Activated naive CD4-positive, alpha-beta T cell treated with anti-CD3 and anti-CD28 coated beads, Interleukin-2, amount 50 U/mL, for 16 hours (primary cell): ENCODE measurements at places on chromosomes 5 and 9.

DNA sequence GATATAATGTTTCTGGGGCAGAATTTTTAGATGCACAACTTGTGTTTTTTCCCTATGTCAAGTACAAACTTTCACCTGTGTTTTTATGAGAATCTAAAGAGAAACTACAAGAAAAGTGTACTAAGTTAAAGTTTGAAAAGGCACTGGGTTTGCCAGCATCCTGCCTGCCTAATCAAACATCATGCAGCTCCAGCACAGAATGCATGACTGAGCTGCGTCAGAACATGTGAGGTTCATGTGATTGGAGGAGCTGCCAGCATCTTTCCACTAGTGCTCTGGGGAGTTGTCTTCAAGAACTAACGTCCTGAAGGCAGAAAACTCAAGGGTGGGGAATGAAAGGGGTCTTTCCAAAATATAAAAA is 46.1 kb upstream of the RIC1 start:
- peak; percentile 37 for DNase-seq

DNA sequence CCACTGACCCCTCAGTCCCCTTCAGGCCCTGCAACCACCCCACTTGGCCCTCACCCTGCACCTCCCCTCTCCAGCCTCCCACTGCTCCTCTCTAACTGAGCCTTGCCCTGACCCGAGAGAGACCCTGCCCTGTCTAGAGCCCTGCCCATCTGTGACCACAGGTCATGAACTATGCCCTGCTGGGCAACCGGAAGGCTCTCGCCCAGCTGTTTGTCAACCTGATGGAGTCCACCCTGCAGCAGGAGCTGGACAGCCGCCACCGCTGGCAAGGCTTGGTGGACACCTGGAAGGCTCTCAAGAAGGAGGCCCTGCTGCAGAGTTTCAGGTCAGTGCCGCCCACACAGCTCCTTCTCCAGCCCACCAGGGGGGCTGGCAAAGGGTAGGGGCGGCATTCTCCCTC is 9.4 kb downstream of the CCDC180 start:
- no peak for DNase-seq

DNA sequence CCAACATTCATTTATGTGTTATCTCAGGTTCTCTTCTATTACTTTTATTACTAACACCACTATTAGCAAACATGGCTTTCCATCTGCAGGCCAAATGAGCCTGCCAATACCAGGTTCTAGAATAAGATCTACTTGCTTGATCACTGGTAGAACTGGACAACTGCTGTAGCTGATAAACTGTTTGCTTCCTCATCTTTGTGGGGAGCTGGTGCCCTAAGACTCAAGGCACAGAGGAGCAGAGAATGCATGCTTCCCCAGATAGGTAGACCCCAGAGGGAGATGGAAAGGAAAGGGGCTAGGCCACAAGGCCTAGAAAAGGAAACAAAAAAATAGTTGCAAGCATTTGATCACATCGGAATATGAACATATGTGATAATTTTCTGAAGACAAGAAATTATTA is 30.7 kb upstream of the AUH start:
- DNase-seq = no peak

DNA sequence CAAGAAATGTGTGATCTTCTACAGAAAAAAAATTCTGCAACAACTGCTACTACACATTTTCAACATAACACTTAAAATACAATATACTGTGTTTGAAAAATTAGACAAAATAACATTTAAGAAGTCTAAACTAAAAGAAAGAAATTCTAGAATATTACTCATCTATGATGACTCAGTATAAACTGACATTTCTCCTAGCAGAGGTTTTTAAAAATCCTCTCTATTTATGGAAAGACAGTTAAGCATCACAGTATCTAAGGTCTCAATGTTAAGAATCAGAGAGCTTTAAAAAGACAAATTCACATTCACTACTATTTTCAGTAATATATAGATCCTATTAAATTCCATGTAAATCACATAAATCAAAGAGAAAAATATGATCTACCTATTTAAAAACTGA is 61.3 kb downstream of the NR2F1-AS1 start:
- no peak for DNase-seq

DNA sequence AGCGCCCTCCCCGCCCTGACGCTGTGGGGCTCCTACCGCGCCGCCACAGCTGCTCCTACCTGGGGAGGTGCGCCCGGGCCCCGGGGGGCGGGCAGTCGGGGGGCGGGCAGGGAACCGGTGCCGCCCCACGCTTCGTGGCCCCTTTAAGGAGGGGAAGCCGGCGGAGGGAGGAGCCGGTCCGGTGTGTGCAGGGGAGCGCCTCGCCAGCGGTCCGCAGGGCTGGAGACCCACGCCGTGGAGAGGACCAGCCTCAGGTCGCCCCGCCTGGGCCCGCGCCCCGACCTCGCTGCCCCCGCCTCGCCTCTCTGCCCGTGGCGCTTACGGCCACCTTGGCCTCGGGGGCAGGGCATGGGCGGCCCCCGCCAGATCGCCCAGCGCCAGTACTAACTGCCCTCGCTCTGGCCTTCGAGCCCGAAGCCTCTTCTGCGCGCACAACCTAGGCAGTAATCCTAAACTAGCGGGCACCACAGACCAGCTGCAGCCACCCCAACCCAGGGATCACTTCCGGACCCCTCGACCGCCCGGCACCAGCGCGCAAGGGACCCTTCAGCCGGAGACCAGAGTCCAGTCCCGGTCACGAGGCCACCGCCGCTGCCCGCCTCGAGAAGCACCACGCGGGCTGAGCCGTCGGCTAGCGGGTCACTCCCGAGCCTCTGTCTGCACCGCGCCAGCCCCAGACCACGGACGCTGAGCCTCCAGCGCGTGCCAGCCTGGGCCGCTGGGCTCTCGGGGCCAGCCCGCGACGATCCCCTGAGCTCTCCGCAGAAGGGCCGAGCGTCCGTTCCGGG is at the start of gene FOXE1:
Gene FOXE1, plus strand, starts transcription at position 171 of the 788 bp plus-strand sequence. CDS start 689 bp downstream, outside the sequence.
- DNase-seq = no peak

GRCh38 chr9:127919253-127919815 is 2.5 kb upstream of the ST6GALNAC4 start:
- DNase-seq = no peak

DNA sequence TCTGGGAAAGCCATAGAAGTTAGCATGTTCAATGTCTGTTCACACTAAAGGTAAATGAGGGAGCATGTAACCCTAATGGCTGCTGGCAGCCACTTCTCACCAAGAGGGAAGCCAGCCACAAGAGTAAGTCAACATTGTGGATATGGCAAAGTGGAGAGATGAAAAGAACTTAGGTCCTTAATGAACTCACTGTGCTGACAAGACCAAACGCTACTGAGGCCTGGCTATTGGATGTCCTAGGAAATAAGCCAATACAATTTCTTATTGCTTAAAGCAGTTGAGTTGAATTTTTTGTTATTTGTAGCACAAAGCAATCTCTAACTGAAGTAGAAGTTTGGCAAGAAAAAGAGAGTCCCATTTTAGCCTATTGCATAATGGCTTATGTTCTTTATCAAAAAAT is 6.8 kb downstream of the GPR150 start:
- no peak for DNase-seq

GRCh38 chr5:88558366-88558765 is 289.7 kb upstream of the TMEM161B start:
- no peak for DNase-seq

DNA sequence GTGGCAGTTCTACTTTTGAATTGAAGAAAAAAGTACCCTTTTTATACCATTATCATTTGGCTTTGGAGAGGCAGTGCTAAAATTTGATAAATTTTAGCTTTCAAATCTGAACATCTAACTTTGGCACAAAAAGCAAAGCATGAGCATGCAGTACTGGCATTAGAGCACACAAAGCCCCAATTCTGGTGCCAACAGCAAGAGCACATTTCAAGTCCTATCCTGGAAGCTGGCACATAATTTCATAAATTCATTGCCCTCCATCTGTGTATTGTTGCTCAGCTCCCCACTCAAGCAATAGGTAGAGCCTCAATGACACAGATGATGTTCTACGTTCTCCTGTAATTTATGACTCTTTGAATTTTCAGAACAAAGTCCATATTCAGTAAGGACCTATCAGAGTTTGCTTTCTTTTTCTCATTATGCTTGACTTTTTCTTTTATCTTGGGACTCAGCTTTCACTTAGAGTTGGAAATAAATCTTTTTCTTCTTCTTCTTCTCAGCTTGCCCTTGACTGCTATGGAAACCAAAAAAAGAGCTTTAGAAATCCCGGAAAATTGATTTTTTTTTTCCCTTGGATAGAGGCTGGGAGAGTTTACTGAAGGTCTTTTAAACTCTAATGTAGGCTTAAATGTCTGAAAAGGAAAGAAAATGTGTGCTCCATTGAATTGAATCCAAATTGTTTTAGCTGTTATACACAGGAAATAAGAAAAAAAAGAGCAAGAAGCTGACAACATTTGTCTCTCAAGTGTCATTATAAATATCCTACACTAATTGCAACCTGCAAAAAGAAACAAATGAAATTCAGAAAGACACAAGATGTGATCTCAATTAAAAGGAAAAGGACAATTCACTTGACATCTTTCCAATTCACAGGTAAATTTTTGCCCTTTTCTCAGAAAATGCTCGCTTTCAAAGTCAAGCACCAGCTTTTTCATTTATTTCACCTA is 380.8 kb upstream of the CDH18 start:
- DNase-seq = no peak

- DNase-seq = no peak
These were observed 3.3 kb upstream of the MAN1B1 start for GRCh38 chr9:137083394-137084004.

GRCh38 chr5:54460181-54460919 is 4.9 kb downstream of the HSPB3 start:
- DNase-seq = no peak

DNA sequence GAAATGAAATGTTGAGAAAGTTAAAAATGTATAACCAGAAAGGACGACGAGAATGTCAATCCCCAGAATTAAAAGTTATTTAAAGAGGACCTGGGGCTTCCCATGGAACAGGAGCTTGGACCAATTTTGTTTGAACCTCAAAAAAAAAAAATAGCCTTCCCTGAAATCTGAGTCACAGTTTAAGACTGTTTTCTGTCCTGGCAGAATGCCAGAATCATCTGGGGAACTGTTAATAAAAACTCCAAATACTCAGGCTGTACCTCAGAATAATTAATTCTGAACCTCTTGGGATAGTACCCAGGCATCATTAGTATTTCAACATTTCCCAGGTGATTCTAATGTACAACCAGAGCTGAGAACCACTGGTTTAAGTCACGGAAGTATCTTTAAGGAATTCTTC is 102.2 kb upstream of the SLCO6A1 start:
- no peak for DNase-seq

DNA sequence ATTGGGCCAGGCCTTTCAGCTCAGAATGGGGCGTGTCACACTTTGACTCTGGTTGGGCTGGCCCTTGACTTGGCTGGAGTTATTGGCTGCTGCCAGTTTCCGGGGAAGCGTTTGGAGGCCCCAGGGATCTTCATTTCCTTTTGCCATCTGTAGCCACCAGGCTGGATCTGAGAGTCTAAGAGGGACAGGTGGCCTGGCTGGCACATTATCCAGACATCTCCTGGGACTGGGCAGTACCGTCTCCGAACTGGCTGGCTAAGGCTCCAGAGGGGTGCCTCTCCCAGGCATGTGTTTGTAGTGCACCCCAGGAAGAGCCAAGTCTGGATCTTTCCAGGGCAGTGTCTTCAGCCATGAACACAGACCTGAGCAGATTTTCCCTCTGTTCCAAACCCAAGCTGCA is 9.7 kb upstream of the JADE2 start:
- no peak for DNase-seq

DNA sequence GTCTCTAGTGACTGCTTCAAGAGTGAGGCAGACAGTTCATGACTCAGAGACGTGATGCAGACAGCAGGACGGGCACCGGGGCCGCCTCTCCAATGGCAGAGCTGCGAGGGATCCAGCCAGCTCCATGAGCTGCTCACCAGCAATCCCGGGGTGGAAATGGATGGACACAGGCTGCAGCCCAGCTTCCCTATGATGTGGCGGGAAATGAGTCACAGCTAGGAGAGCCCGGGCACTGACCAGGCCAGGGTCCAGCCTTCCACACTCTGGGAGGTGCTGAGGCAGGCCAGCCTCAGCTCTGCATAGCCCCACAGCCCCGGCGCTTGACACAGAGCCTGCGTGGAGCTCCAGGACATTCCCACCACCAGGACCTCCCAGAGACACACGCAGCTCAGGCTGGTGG is 244.8 kb upstream of the IRX2 start:
- no peak for DNase-seq

GRCh38 chr5:108436696-108437095 is 54.8 kb upstream of the FBXL17 start:
- DNase-seq = no peak

GRCh38 chr5:168898247-168898911 is 319.2 kb upstream of the PANK3 start:
- DNase-seq = no peak

GRCh38 chr9:118938581-118938980 is 430.7 kb downstream of the BRINP1 start:
- DNase-seq = no peak

- DNase-seq = no peak
These were observed 4.2 kb upstream of the TRIM52 start for GRCh38 chr5:181265092-181265671.

- DNase-seq = no peak
These were observed 7.8 kb downstream of the ZFP62 start for GRCh38 chr5:180853121-180853847.

DNA sequence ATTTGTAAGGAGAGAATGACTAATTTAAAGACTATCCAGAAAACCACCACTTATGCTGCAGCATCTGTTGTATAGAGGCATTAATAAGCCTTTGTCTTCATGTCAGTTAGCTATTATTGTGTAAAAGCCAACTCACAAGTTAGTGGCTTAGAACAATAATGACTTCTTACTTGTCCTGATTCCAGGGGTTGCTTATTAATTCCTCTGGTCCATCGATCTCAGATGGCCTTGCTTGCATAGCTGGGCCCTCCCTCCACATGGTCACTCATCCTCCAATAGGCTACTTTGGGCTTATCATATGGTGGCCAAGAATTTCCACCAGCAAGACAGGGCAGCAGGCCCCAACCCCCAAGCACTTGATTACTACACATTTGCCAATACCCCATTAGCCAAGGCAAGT is 44.5 kb upstream of the STK32A start:
- DNase-seq = no peak

- peak; percentile 67 for DNase-seq
These were observed 1.3 kb downstream of the NOTCH1 start for GRCh38 chr9:136544548-136544963.

DNA sequence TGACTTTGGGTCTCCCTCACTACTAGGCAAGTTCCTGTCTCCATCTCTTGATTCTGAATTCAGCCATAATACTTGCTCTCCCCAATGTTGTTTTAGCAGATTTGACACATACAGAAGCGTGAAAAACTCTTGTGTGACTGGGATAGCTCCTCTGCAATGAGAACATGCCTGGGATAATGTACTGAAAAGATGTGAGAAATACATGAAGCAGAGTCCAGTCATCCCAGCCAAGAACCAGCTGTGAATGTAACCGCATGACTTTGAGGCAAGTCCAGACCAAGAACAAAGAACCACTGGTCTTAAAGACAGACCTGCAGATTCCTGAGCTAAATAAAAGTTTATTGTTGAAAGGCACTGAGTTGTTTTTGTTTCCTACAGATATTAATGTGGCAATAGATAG is 135.0 kb downstream of the NMUR2 start:
- DNase-seq = no peak
